ENCODE measurements at places on chromosomes 5 and 9.

DNA sequence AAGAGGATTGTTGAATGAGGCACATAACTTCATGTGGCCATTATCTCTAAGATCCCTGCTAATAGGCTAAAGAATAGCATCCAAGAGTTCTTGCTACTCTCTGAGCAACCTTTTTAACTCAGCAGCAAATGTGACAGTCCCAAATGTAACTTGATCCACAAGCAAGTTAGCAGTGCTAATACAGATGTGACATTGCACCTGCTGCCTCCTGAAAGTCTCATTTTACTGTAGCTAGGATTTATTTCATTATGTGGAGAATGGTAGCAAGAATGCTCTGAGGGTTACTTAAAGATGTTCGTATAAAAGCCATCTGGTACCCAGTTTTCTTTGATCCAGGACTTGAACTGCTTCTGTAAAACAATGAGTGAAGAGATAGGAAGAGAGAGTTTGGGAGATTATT, 45.8 kb downstream of the CDH10 start:
- no peak for DNase-seq

DNA sequence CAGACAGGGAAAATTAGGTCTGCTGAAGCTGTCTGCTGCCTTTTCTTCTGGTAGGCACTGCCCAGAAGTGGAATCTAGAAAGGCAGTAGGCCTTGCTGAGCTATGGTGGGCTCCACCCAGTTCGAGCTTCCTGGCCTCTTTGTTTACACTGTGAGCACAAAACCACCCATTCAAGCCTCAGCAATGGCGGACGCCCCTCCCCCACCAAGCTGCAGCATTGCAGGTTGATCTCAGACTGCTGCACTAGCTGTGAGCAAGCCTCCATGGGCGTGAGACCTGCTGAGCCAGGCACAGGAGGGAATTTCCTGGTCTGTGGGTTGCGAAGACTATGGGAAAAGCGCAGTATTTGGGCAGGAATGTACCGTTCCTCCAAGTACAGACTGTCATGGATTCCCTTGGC, 18.5 kb downstream of the AGTPBP1 start:
- DNase-seq = no peak

GRCh38 chr5:76754668-76755078, 38.7 kb downstream of the F2R start:
- DNase-seq = no peak

- DNase-seq = no peak
Observed at GRCh38 chr5:111697215-111697614, 59.8 kb downstream of the NREP start.

DNA sequence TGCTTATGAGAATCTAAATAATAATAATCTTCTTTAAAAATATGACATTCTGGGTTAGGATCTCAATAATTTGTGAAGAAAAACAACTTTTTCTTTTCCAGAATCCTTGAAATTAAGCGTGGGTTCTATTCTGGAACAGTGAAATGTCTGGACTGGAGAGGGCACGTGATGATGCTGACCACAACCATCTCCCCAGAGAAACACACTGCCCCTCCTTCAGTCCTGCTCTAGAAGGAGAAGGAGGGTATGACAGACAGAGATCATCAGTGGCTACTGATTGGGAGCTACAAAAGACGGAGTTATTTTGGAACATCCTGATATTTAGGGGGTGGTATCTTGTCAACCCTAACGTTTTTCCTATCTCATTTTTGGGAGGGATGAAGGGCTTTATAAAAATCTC, 40.2 kb downstream of the MEF2C start:
- DNase-seq = no peak

DNA sequence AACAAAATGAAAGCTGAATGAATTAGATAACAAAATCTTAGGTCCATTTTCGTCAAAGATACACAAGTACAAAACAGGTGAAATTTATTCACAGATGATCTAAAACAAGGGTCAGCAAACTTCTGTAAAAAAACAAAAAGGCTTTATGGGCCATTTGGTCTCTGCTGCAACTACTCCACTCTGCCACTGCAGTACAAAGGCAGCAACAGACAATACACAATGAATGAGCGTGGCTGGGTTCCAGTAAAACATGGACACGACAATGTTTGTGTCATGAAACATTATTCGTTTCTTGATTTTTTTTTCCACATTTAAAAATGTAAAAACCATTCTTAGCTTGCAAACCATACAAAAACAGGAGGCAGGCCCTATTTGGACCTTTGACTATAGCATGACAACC, 71.9 kb downstream of the ECPAS start:
- no peak for DNase-seq

- no peak for DNase-seq
Observed at GRCh38 chr5:134070725-134071613, 43.5 kb upstream of the TCF7 start.

DNA sequence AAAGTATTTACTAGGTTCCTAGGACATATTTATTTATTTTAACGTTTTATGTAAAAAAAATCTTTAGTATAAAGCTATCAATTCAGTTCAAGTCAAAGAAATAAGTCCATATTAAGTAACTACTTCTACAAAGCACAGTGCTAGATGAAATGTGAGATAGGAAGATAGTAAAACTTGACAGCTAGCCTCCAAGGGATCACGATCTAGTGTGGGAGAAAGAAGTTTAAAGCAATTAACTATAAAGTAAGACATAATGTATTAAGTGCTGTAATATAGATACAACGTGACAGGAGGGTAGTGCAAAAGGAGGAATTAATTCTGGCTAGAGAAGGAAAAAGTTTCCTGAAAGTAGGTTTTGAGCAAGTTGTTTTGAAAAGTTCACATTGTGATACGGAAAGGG, 134.9 kb downstream of the ST8SIA4 start:
- no peak for DNase-seq

DNA sequence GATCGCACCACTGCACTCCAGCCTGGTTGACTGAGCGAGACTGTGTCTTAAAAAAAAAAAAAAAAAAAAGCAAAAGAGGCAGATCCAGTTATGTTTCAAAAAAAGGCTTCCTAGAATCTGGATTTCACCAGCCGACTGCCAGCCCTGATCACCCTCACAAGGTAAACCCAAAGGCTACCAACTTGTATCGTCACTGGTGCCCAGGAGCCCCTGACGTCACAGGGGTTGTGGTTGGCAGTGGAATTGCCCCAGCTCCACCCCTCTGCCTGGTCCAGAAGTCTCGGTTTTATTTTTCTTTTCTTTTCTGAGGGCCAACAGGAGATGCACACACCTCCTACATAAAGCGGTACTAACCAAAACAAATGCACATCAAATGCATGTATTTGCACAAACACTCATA, 6.0 kb upstream of the LMX1B start:
- DNase-seq = no peak

DNA sequence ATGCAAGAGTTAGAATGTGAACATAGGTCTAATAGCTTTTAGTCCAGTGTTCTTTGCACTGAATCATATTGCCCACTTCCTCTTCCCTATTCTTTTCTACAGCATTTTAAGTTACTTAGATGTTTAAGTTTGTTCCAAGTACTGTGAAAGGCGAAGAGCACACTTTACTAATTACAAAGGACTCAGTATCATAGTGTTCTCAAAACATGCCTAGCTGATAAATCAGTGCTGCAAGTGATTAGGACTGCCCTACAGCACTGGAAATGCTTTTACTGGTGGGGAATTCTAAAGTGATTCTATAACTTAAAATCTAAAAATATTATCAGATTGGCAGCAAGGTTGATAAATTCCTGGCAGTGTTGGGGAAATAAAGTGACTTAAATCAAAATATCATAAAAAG, 177.9 kb upstream of the KCNN2 start:
- no peak for DNase-seq

DNA sequence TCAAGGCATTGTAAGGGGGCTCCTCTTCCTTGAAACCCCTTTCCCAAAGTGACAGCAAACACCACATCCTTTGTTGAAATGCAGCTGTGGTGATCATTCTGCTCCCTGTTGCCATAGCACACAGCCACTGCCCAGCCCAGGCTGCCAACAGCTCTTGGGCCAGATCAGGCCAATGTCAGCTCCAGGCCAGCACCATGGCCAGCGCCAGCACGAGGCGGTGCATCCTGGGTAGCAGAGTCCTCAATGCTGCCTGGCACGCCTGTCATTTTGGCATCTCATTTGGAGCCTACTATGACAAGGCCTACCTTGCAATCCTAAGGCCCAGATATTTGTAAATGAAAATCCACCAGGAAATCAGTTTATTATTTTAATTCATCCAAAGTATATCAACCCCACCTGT, 390.6 kb downstream of the DNAH5 start:
- no peak for DNase-seq

DNA sequence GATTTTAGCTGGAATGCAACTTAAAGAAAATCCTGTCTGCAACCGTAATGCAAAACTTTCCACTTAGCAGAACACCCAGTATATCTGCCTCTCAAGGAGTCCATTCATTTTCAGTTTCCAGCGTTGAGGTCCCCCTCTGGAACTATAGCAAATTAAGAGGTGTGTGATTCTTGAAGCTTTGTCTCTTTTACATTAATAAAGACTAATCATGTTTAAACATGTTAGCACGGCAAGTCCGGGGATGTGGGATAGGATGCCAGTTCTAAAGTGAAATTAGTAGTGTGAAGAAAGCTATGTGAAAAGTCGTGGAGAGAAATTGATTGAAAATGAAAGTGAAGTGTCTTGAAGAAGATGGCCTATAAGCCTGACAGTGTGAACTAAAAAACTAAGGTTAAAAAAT, 429.1 kb downstream of the NR2F1-AS1 start:
- no peak for DNase-seq

- no peak for DNase-seq
Observed at GRCh38 chr9:36337002-36337401, 63.1 kb downstream of the RNF38 start.

- DNase-seq = no peak
Observed at GRCh38 chr9:134125413-134126095, 10.3 kb upstream of the WDR5 start.

- no peak for DNase-seq
Observed at GRCh38 chr5:74693191-74693590, 8.2 kb downstream of the HEXB start.

- DNase-seq = no peak
Observed at GRCh38 chr9:101527066-101527465, 6.6 kb upstream of the RNF20 start.

DNA sequence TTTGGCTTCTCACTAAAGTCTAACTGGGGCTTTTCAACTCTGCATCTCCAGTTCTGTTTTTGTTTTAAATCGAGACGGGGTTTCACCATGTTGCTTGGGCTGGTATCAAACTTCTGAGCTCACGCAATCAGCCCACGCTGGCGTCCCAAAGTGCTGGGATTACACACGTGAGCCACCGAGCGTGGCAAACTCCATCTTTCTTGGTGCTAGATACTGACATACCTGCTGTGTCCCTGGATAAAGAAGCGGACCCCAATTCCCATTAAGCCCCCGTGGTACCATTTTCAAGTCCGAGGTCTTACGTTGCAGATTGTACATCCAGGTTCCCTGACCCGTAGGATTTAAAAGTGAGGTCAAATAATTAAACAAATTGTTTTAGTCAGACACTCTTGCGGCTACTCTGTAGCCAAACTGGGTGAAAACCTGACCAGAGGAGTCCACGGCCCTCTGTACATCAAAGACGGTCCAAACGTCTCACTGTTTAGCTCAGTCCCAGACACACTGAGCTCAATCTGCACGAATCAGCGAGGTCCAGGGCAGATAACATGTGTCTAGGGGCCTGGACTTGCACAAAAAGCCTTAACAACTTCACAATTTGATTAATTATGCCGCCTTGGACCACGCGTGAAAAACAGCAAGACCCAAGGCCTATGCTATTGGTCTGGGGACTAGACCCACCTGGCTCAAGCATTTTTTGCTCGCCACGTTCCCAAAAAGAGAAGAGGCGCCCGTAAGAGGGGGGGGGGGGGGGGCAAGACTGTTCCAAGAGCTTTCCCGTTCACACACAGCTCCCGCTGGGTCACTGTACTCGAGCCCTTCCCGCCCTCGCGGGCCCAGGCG, 727 bp upstream of the DNAJA1 start:
- DNase-seq = no peak

All from esophagus squamous epithelium (tissue), 5 donors.